T-helper 1 cell treated with Interleukin-12 subunit alpha and Interleukin-12 subunit beta and Interleukin-4 antibody, amounts not matched to agents 30 ng/mL and 1 ng/mL, for 36 hours (primary cell): ENCODE measurements at places on chromosomes 3 and 15. TPM values are rescaled to one million over a fixed set of nuclear protein-coding genes. Genes with fewer than 3 reads are reported as not detected.

The SERPINI1 gene
- 1.9 and 2.0 TPM in 2 replicates for total RNA-seq

The PYGO1 gene
- total RNA-seq = not detected in 2 replicates

The RBMS3 gene
- total RNA-seq = 4.1 and 4.2 TPM in 2 replicates

The MASP1 gene
- total RNA-seq = not detected in 2 replicates

The CP gene
- not detected in 2 replicates for total RNA-seq

The PIGZ gene
- total RNA-seq = 1.4 and 2.2 TPM in 2 replicates

The ANKRD63 gene
- total RNA-seq = not detected in 2 replicates

The XCR1 gene
- total RNA-seq = 0.05 TPM in 2 replicates

The FEZF2 gene
- total RNA-seq = not detected in 2 replicates

The C2CD4B gene
- total RNA-seq = 0.17 and 0.24 TPM in 2 replicates

The PLCH1 gene
- 0.71 and 0.88 TPM in 2 replicates for total RNA-seq

The KBTBD12 gene
- total RNA-seq = not detected in 2 replicates

The CHAC1 gene
- total RNA-seq = 6.7 and 8.2 TPM in 2 replicates

The MINAR1 gene
- 0.88 and 1.3 TPM in 2 replicates for total RNA-seq

The COLQ gene
- 3.6 and 3.8 TPM in 2 replicates for total RNA-seq

The CHST14 gene
- total RNA-seq = 11.5 and 12.2 TPM in 2 replicates

The RTP1 gene
- not detected in 2 replicates for total RNA-seq

The HTD2 gene
- 5.3 and 6.3 TPM in 2 replicates for total RNA-seq

The SECISBP2L gene
- total RNA-seq = 40.1 and 42.3 TPM in 2 replicates

The ADAMTSL3 gene
- total RNA-seq = not detected in 2 replicates

The ST6GAL1 gene
- total RNA-seq = 175 and 191 TPM in 2 replicates

The TMEM266 gene
- not detected in 2 replicates for total RNA-seq

The CCR3 gene
- 0.24 and 0.27 TPM in 2 replicates for total RNA-seq

The ETV5 gene
- total RNA-seq = 0.88 and 1.9 TPM in 2 replicates

The C15orf62 gene
- total RNA-seq = 0.56 and 0.63 TPM in 2 replicates

The ONECUT1 gene
- total RNA-seq = not detected in 2 replicates
